LNCaP clone FGC (cell line): ENCODE measurements at places on chromosomes 12 and 14.

DNA sequence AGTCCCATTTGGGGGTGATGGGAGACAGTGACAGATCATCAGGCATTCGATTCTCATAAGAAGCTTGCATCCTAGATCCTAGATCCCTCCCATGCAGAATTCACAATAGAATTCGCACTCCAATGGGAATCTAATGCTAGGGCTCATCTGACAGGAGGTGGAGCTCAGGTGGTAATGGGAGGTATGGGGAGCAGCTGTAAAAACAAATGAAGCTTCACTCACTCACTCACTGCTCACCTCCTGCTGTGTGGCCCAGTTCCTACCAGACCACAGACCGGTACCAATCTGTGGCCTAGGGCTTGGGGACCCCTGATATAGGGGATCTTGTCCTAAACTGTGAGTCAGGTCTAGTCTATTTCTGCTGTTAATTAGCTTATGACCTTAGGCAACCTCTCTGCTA is 40.1 kb upstream of the EPS8 start:
- no peak for DNase-seq

GRCh38 chr12:66627270-66627987 is 51.4 kb downstream of the GRIP1 start:
- DNase-seq, result no peak

DNA sequence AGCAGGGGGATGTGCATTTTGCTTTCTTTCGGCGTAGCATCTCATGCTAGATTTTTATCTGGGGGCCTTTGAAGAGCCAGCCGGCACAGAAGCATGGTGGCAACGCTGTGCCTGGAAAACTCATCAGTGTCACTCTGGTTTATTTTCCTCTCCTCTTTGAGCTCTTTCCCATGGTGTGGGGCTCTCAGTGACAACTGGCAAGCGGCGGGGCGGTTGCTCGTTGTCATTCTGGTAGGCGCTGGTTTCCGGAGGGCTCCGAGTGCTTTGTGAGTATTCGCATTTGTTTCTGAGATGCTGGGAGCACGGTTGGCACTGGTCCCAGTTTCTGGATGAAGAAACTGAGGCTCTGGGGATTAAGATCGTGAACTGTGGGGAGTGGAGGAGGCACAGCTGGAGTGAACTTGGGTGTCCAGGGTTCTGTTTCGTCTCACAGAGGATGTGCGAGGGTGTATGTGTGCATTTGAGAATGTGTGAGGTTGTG is 23.3 kb downstream of the TPCN1 start:
- DNase-seq, result no peak

GRCh38 chr14:65431245-65431644 is 18.7 kb downstream of the FUT8 start:
- DNase-seq, result no peak
